ENCODE measurements at places on chromosomes 7 and 10. TPM values are rescaled to one million over a fixed set of nuclear protein-coding genes. Genes with fewer than 3 reads are reported as not detected.

GRCh38 chr7:126487728-126488442 is 764.9 kb downstream of the GRM8 start:
- DNase-seq: peak; percentile 1
- H3K4me1 ChIP-seq: peaks cover 5% of the 10 kb centered on the region
- no peak overlapping the region for H3K27ac ChIP-seq
- H3K4me3 ChIP-seq: no peak overlapping the region

DNA sequence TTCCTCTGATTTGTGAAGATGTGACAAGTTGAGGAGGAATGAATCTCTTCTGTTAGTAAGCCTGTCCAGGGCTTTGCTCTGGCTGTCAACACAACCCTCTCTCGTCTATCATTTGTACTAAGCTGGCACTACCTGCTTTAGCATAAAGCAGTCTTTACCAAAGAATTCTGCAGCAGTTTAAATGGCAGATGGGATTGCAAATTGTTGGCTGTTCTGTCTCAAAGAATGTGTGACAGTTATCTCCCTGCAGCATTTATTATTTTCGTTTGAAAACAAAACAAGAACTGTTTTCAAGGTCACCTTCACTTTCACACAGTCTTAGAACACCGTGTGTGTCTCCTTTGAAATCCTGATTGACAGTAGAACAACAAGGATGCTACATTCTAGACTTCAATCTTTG is 4.8 kb upstream of the LAMB1 start:
- H3K27ac ChIP-seq: no peak overlapping the region
- no peak overlapping the region for H3K4me3 ChIP-seq
- no peaks in the 10 kb centered on the region for H3K27me3 ChIP-seq
- peaks cover 6% of the 10 kb centered on the region for H3K4me1 ChIP-seq
- DNase-seq: no peak
- peaks cover 2% of the 10 kb centered on the region for H3K36me3 ChIP-seq

ASB10 gene
- total RNA-seq: not detected

GRCh38 chr10:111933937-111934336 is 249.6 kb downstream of the GPAM start:
- DNase-seq: no peak
- H3K36me3 ChIP-seq: no peaks in the 10 kb centered on the region
- no peak overlapping the region for H3K27ac ChIP-seq
- no peaks in the 10 kb centered on the region for H3K4me1 ChIP-seq
- peaks cover 41% of the 10 kb centered on the region for H3K27me3 ChIP-seq
- H3K4me3 ChIP-seq: no peak overlapping the region

- DNase-seq: no peak
- no peak overlapping the region for H3K27ac ChIP-seq
- H3K4me3 ChIP-seq: no peak overlapping the region
- H3K27me3 ChIP-seq: peaks cover 19% of the 10 kb centered on the region
- no peaks in the 10 kb centered on the region for H3K36me3 ChIP-seq
Observed at GRCh38 chr7:144969787-144970186, 133.9 kb upstream of the TPK1 start.

LIPJ gene
- total RNA-seq: not detected

- no peak overlapping the region for H3K27ac ChIP-seq
- DNase-seq: no peak
- H3K36me3 ChIP-seq: peaks cover 6% of the 10 kb centered on the region
Observed at GRCh38 chr10:78898341-78899097, 170.2 kb upstream of the ZMIZ1 start.

SPDYE6 gene
- not detected for total RNA-seq

DNA sequence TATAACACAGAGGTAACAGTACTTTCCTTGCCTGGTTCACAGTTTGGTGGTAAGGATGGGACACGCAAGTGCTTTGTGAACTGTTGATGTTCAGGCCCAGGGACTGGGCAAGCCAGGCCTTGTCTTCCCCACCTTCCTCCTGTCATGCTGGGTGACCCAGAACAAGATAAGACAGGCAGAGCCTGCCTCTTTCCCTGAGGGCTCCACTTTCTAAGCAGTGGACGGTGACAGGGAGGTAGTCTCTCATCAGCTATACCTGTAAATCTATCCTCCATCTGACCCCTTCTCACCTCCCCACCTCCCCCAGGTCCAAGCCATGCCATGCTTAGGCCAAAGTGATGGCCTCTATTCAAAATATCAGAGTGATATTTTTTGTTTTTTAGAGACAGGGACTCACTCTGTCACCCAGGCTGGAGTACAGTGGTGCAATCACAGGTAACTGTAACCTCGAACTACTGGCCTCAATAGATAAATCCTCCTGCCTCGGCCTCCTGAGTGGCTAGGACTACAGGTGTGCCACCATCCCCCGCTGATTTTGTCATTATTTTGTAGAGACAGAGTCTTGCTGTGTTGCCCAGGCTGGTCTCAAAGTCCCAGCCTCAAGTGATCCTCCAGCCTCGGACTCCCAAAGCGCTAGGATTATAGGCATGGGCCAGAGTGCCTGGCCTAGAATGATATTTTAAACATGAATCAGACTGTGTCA is 42.8 kb downstream of the PDLIM1 start:
- peaks cover 27% of the 10 kb centered on the region for H3K4me1 ChIP-seq
- peak; percentile 65 for DNase-seq

SPDYE16 gene
- total RNA-seq: not detected

CLRN3 gene
- not detected for total RNA-seq

- H3K27me3 ChIP-seq: no peaks in the 10 kb centered on the region
- H3K27ac ChIP-seq: no peak overlapping the region
- DNase-seq: no peak
- H3K4me1 ChIP-seq: peaks cover 4% of the 10 kb centered on the region
- no peak overlapping the region for H3K4me3 ChIP-seq
Observed at GRCh38 chr10:75390178-75390577, 11.4 kb downstream of the ZNF503 start.

DNA sequence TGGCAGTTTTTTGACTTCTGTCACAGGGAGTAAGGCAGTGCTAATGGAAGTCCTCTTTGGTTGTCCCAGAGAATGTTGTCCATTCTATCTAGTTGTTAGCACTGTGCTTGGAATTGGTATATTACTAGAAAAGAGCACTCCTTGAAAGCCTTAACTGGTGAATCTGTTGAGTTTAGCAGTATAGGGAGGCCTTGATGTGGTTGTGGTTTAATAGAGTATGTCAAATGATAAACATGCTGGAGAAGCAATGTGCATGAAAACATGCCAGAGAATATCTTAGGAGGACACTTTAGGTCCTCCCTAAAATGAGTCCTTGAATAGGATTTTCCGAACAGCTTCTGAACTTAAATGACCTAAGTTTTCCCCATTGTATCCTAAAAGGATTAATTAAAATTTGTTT is 98.6 kb downstream of the BTRC start:
- H3K27me3 ChIP-seq: no peaks in the 10 kb centered on the region
- H3K36me3 ChIP-seq: peaks cover 5% of the 10 kb centered on the region
- no peak for DNase-seq
- no peak overlapping the region for H3K27ac ChIP-seq

SEC24C gene
- total RNA-seq: 97.9 TPM

DNA sequence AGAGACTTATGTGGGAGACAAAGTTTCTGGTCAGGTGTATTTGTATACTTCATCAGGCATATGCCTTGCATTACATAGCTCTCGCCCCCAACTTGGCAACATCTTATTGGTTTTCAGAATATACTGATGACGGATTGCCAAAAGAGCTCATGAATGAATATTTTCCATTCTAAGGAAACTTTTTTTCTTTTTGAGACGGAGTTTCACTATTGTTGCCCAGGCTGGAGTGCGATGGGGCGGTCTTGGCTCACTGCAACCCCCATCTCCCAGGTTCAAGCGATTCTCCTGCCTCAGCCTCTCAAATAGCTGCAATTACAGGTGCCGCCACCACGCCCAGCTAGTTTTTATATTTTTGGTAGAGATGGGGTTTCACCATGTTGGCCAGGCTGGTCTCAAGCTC is 6.0 kb downstream of the CYCS start:
- no peak overlapping the region for H3K4me3 ChIP-seq
- no peaks in the 10 kb centered on the region for H3K27me3 ChIP-seq
- H3K36me3 ChIP-seq: peaks cover 67% of the 10 kb centered on the region

- H3K4me1 ChIP-seq: peaks cover 9% of the 10 kb centered on the region
- no peaks in the 10 kb centered on the region for H3K27me3 ChIP-seq
- no peaks in the 10 kb centered on the region for H3K36me3 ChIP-seq
- H3K4me3 ChIP-seq: no peak overlapping the region
- DNase-seq: no peak
Observed at GRCh38 chr10:110797416-110797815, 74.3 kb upstream of the PDCD4 start.

TEX47 gene
- total RNA-seq: not detected

GRCh38 chr10:70885931-70886903 is 2.1 kb downstream of the PCBD1 start:
- no peak for DNase-seq
- H3K36me3 ChIP-seq: peaks cover 19% of the 10 kb centered on the region
- no peaks in the 10 kb centered on the region for H3K27me3 ChIP-seq
- peak overlapping the region; percentile 51 for H3K27ac ChIP-seq

CALCR gene
- not detected for total RNA-seq

GRCh38 chr7:30201161-30201666 is 66.4 kb downstream of the MTURN start:
- H3K27me3 ChIP-seq: no peaks in the 10 kb centered on the region
- no peaks in the 10 kb centered on the region for H3K36me3 ChIP-seq
- H3K27ac ChIP-seq: no peak overlapping the region
- no peak overlapping the region for H3K4me3 ChIP-seq
- peaks cover 5% of the 10 kb centered on the region for H3K4me1 ChIP-seq

SAMD9L gene
- 3.9 TPM for total RNA-seq

ACTL6B gene
- total RNA-seq: not detected

GRCh38 chr10:111698711-111699110 is 484.9 kb downstream of the GPAM start:
- DNase-seq: no peak
- peaks cover 6% of the 10 kb centered on the region for H3K36me3 ChIP-seq
- no peaks in the 10 kb centered on the region for H3K4me1 ChIP-seq
- peaks cover 48% of the 10 kb centered on the region for H3K27me3 ChIP-seq

GBX1 gene
- total RNA-seq: not detected

SLC13A1 gene
- not detected for total RNA-seq

DNA sequence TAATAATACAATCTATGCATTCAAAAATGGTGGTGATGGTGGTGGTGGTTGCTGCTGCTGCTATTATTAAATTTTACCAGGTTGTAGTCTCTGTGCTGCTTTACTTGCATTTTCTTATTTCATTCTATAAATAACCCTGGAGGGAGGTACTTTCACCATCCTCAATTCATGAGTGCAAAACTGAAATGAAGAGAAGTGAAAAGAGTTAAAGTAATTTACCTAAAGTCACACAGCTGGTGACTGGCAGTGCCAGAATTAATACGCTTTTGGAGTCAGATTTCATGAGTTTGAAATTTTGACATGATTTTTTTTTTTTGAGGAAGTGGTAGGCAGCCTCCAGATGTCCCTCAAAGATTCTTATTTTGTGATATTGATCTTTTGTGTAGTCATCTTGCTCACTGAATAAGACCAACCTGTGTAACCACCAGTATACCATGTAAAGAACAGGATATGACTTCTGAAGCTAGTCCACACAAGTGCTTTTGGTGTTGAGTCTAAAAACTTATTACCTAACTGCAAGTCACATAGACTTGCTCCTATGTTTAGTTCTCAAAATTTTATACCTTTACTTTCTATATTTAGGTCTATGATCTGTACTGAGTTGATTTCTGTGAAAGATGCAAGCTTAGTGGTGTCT is 218.8 kb downstream of the ZWINT start:
- no peaks in the 10 kb centered on the region for H3K36me3 ChIP-seq
- no peaks in the 10 kb centered on the region for H3K27me3 ChIP-seq
- H3K27ac ChIP-seq: no peak overlapping the region
- H3K4me1 ChIP-seq: no peaks in the 10 kb centered on the region
- no peak overlapping the region for H3K4me3 ChIP-seq
- DNase-seq: no peak

- H3K36me3 ChIP-seq: no peaks in the 10 kb centered on the region
- peaks cover 7% of the 10 kb centered on the region for H3K4me1 ChIP-seq
- DNase-seq: no peak
- H3K27ac ChIP-seq: no peak overlapping the region
Observed at GRCh38 chr10:70926226-70927000, 38.0 kb upstream of the PCBD1 start.

- no peaks in the 10 kb centered on the region for H3K4me1 ChIP-seq
- peaks cover 5% of the 10 kb centered on the region for H3K36me3 ChIP-seq
Observed at GRCh38 chr7:157480371-157481050, 143.7 kb downstream of the DNAJB6 start.

- H3K4me1 ChIP-seq: peaks cover 3% of the 10 kb centered on the region
- no peak overlapping the region for H3K4me3 ChIP-seq
- no peak overlapping the region for H3K27ac ChIP-seq
Observed at GRCh38 chr10:103278537-103278823, 1.5 kb downstream of the INA start.

GRCh38 chr7:156167417-156167807 is 355.1 kb upstream of the SHH start:
- H3K4me1 ChIP-seq: no peaks in the 10 kb centered on the region
- DNase-seq: no peak
- H3K36me3 ChIP-seq: no peaks in the 10 kb centered on the region
- no peak overlapping the region for H3K27ac ChIP-seq
- no peak overlapping the region for H3K4me3 ChIP-seq

LEP gene
- total RNA-seq: not detected

GRCh38 chr10:86651631-86652331 is 2.6 kb upstream of the OPN4 start:
- H3K4me1 ChIP-seq: peaks cover 20% of the 10 kb centered on the region
- H3K4me3 ChIP-seq: no peak overlapping the region
- DNase-seq: no peak
- peaks cover under 1% of the 10 kb centered on the region for H3K27me3 ChIP-seq
- no peak overlapping the region for H3K27ac ChIP-seq

DNA sequence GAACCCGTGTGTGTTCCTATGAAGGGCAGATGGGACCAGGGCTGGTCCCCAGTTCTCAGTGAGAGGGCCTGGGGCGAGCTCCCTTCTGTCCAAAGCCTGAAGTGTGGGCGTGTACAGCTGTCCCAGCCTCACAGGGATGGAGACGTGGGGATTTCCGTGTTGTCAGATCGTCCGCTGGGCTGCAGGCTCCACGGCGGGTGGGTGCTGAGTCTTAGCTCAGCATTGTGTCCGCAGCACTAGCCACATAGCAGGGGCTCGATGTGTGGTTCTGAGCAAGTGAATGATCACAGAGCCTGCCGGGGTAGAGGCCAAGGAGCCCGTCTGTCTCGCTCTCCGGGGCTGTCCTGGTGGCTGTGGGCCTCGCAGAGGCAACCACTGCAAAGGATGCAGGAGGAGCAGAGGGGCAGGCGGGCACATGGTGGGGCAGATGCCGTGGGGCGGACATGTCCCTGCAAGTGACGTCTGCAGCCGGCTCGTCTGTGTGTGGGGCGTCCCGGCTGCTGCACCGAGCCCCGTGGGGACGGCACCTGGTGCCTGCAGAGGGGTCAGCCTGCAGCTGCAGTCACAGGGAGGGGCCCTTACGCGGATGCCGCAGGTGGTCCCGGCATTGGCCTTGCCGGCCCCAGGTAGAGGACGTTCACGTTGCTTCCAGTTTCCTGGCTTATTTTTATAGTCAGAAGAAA is 30.9 kb downstream of the FAM20C start:
- no peak overlapping the region for H3K4me3 ChIP-seq
- H3K36me3 ChIP-seq: peaks cover 4% of the 10 kb centered on the region
- no peaks in the 10 kb centered on the region for H3K27me3 ChIP-seq
- no peak for DNase-seq
- H3K27ac ChIP-seq: peak overlapping the region; percentile 4
- no peaks in the 10 kb centered on the region for H3K4me1 ChIP-seq

All from MCF 10A (cell line).